ENCODE measurements at places on chromosomes 7 and 10.

DNA sequence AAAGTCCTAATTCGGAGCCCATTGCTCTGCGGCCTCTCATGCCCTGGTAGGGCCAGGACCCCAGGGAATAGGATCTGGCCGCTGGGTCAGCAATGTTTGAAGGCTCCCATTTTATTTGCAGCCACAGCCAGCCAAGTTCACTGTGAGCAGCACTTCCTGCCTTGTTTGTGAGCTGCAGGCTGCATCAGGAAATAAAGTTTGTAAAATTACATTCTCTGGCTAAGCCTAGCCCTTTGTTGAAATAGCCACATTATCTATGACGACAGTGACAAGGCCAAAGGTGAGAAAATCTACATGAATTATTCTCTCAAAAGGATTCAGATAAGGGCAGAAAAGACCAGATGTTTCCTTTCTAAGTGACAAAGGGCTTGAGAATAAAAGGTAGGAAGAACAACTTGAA, 23.7 kb upstream of the ITGB1 start:
- DNase-seq = peak; percentile 6

- peak; percentile 69 for DNase-seq
Measured at GRCh38 chr7:55432939-55433784, 68.0 kb downstream of the LANCL2 start.

GRCh38 chr7:49893131-49893530, 119.7 kb downstream of the VWC2 start:
- DNase-seq = no peak

DNA sequence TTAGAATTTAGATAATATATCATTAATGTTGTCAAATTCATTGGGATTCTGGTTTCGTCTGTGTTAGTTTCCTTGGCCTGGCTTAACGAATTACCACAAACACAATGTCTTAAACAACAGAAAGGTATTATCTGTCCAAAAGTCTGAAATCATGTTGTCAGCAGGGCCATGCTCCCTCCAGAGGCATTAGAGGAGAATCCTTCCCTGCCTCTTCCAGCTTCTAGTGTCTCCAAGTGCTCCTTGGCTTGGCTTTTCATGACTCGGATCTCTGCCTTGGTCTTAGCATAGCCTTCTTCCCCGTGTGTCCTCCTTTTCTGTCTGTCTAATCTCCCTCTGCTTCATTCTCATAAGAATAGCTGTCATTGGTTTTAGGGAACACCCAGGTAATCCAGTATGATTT, 482.5 kb downstream of the SEMA3D start:
- DNase-seq = no peak

- DNase-seq = peak; percentile 3
Measured at GRCh38 chr7:30887464-30887872, 24.2 kb upstream of the AQP1 start.

GRCh38 chr7:99897322-99898022, 20.6 kb upstream of the OR2AE1 start:
- no peak for DNase-seq

DNA sequence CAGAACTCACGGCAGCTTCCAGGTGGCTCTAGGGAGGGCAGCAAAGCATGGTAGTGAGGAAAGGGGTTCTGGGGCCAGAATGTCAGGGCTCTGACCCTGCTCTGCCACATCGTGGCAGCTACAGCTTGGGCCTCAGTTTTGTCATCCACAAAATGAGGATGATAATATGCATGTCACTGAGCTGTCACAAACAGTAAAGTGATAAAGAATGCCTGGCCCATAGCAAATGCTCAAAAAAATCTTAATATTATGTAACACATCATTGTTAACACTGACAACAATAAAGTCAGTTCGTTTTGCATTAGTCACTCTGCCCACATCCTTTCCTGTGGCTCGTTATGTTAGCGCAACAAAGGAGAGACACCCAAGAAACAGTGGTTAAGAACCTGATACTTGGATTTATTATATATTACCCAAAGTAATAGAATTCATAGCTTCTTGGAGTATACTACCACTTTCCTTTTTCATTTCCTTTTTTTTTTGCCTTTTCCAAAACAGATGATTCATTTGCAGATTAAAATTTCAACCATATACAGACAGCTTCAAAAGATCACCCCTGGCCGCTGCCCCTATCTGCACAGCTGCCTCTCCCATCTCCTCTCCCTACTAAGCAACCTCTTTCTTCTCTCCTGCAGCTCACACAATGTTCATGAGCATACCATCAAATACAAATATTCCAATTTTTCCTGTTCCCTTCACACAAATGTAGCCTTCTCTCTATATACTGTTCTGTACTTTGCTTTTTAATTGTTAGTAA, 45.5 kb upstream of the DDC start:
- DNase-seq = no peak

- DNase-seq = no peak
Measured at GRCh38 chr10:115706026-115706425, 567.0 kb downstream of the GFRA1 start.

GRCh38 chr10:101693978-101694673, 844 bp downstream of the FBXW4 start:
- peak; percentile 73 for DNase-seq

- DNase-seq = no peak
Measured at GRCh38 chr10:78420946-78421735, 387.5 kb downstream of the RPS24 start.

- no peak for DNase-seq
Measured at GRCh38 chr7:116451957-116452729, 47.4 kb upstream of the CAV2 start.

DNA sequence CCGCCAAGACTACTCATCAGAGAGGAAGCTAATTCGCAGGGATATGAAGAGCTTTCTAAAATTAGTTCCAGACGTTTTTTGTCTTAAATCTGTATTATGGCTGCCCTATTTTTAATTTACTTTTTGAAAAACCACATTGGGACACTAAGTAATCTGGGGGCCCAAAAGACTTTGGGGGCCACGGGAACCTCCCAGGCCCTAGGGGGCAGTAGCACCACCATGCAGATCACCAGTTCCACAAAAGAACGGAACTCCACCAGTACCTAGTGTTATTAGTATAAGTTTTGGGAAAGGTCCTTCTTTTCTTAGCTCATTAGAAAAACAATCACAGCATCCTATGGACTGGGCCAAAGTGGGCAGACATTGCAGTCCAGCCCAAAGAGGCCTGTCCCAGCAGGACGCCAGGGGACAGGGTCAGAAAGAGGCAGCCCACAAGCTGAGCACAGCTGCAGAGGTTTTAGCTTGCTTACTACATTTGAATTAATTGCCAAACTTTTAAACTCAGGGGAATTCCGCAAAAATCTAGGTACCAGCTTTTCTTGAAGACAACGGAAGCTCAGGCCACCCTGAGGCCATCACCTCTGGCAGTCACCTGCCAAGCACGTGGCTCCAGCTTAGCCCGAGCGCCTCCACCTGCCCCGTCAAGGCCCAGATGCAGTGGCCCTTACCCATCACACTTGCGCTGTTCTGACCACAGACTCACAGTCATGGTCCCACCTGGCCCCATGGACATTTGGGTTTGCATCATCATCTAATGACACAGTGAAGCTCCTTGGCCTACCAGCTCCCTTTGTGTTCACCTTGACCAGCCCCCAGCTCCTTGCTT, 74.8 kb downstream of the PARP12 start:
- no peak for DNase-seq

DNA sequence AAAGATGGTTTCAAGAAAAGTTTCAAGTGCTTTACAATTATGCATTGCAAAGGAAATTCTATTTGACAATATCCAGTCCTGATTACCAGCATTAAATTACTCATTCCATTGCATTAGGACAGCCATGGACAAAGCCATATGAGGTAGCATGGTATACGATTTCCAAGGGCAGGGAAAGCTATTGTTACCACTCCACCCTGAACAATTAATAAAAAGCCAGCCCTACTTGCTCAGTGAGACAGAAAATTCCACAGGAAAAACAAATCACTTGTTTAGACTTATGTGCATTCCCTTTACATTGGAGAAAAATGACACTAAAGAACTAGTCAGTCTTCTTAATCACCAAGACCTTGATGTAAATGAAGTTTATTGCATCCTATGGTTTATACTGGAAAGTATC, 5.6 kb downstream of the CD36 start:
- no peak for DNase-seq

GRCh38 chr7:17120756-17121155, 177.7 kb upstream of the AHR start:
- no peak for DNase-seq

DNA sequence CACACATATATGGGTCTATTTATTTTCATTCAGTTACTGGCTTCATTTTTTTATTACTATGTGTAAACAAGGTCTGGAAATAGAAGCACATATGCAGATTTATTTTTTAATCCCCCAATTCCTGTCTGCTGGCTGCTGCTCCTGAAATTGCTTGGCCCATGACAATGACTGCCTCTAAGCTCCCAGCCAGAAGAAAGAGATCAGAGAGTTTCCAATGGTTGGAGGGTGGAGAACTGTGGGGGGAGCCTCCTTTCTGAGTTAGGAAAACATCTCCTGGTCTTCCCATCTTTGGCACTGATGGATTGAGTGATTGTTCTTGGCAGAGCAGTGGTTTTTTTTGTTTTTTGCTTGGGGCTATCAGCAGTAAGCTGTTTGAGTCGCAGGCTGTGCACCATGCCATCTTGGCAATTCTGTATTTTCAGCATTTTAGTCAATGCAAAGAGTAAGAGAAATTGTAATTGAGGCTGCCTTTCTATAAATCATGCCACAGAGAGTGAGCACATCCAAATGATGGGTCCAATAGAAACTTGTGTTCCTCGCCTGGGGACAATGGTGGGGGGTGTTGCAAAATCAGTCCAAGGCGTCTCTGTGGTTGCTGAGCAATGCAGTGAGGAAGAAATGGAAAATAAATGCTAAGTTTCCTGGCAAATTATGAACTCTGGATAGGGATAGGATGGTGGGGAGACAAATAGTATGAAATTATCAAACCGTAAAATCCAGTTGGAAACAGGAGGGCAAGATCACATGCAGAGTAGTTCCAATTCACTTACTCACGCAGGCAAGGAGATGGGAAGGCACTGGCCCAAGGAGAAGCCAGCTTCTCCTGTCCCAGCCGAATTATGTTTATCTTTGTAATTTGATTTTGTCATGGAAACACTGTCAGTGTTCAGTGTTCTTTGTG, 382.4 kb downstream of the SORCS3 start:
- DNase-seq = no peak
